ENCODE measurements at places on chromosomes 11 and 22.

- DNase-seq = no peak
Measured at GRCh38 chr11:69541501-69542313, 60.2 kb downstream of the LINC01488 start.

GRCh38 chr11:16117989-16118756 lies 238.2 kb downstream of the SOX6 start:
- DNase-seq = no peak

DNA sequence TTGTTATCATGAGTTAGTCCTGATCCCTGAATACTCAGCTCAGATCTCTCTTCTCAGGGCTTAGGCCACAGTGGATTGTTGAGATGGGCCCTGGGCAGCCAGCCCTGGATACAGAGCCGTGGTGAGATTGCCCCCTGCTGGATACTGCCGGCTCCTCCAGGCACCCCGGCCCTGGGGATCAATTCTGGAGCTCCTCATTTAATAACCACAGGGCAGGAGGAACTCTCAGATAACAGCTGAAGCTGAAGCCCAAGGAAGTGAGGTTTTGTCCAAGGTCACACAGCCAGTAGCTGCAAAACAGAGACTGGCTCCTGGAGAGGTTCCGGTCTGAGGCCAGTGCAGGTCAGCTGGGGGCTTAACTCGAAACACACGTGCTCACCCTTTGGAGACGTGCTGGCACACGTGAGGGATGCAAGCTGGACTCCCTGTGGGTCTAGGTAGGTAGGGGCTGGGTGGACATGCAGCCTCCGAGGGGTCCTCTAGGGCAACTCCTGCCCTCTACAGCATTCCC lies 16.0 kb downstream of the USH1C start:
- DNase-seq = peak; percentile 87

- DNase-seq = no peak
Measured at GRCh38 chr22:23784215-23784732, 2.5 kb upstream of the SMARCB1 start.

- DNase-seq = no peak
Measured at GRCh38 chr11:113728814-113729213, 22.7 kb upstream of the TMPRSS5 start.

GRCh38 chr11:128474036-128474874 lies 113.1 kb downstream of the ETS1 start:
- no peak for DNase-seq

- DNase-seq = no peak
Measured at GRCh38 chr11:1076061-1076665, 1.5 kb downstream of the MUC2 start.

GRCh38 chr11:131595797-131596196 lies 225.4 kb downstream of the NTM start:
- no peak for DNase-seq

DNA sequence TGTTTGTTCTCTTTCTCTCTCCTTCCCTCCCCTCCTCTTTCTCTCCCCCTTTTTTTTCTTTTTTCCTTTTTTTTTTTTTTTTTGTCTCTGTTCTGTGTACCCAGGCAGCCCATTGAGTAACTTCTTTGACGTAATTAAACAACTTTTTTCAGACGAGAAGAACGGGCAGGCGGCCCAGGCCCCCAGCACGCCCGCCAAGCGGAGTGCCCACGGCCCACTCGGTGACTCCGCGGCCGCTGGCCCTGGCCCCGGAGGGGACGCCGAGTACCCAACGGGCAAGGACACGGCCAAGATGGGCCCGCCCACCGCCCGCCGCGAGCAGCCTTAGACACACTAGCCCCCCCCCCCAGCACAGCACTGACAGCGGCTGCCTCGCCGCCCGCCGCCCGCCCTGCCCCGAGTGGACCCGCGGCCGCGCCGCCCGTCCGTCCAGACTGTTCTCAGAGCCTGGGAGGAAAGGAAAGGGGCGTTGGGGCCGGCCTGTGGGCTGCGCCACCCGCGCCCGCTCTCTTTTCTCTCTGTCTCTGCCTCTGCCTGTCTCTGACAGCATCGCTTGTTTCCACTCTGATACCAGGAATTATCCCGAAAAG lies 26.1 kb downstream of the MOB2 start:
- no peak for DNase-seq

DNA sequence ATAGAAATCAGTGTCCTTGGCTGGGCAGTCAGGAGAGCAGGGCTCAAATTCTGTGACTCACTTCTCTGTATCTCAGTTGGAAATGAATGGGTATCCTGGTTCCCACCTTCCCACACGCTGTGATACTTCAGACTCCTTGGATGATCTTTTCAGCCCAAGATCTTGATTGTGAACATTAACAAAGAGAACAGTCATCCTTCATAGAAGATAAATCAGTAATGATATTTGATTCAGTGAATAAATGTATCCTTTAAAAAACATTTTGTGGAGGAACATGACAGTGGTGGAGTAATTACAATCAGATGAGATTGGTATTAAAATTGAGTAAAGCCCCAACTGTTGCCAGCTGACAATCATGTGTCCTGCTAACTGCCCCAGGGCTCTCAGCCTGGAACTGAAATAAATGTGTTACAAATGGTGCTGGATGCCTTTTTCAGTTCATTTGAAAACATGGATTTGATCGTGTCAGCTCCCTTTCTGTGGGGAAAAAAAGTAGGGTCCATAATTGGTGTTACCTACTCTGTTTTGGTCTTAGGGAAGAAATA lies 72.9 kb upstream of the OR5AN1 start:
- DNase-seq = no peak

DNA sequence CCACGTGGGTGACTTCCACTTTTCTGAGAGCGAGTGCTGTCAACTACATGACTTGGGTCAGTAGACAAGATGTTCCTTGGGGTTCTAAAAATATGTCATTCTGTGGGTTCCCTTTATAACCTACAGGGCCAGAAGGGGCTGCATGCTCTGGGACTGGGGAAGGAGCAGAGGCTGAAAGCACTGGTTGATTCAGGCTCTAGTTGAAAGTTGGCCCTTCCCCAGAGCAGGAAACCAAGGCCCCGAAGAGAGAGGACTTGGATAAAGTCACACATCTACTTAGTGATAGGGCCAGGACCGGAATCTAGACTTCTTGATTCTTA lies 9.9 kb downstream of the ADAMTS15 start:
- no peak for DNase-seq

DNA sequence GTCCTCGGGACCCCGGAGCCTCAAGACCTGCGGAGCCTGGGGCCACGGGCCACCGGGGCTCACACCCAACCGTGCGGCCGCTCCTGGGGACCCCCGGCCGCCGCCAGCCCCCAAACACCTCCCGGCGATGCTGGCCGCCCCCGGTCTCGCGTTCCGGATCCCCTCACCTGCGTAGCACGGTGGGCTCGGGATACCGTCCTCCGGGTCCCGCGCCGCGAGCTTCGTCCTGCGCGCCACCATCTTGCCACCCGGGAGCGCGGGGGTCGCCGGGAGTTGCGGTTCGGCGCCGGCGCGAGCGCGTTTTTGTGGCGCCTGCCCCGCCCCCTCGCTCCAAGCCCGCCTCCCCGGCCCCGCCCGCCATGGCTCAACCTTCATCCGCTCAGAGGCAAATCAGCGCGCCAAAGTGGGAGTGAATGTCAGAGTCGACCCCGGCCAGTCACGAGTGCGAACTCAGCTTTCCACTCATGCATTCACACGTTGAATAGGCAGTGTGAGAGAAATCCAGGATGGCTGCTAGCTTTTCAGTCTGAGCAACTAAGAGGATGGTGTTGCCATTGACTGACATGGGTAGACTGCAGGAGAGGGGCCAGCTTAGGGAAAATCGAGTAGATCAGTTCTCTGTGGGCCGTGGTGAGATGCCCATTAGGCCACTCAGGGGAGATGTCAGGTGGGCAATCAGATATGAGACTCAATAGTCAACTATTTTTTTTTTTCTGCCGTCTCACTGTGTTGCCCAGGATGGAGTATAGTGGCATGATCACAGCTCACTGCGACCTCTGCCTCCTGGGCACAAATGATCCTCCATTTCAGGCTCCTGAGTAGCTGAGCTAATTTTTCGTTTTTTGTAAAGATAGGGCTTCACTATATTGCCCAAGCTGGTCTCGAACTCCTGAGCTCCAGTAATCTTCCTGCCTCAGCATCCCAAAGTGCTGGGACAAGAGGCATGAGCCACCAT lies 28.3 kb downstream of the SERHL2 start:
- DNase-seq = peak; percentile 89

DNA sequence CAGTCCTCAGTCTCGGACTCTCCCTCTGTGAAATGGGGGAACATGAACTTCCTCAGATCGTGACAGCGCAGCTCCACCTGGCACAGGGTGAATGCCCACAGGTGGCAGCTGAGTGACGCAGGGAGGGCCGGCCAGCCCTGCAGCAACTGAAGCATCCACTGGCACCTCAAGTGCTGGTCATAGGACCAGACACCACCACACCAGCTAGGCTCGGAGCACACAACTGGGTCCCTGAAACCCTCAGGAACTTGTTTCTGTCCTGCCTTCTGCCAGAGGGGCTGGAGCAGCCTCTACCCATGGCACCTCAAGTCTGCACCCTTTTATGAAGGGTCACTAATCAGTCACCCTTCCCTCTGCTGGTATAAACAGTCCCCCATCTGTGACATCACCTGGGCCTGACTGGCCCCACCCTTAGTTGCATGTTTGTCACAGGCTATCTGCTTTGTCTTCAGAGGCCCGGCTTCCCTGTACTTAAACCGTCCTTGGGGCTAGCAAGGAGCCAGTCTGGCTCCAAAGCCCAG lies 7.4 kb upstream of the CDC42BPG start:
- DNase-seq = no peak

DNA sequence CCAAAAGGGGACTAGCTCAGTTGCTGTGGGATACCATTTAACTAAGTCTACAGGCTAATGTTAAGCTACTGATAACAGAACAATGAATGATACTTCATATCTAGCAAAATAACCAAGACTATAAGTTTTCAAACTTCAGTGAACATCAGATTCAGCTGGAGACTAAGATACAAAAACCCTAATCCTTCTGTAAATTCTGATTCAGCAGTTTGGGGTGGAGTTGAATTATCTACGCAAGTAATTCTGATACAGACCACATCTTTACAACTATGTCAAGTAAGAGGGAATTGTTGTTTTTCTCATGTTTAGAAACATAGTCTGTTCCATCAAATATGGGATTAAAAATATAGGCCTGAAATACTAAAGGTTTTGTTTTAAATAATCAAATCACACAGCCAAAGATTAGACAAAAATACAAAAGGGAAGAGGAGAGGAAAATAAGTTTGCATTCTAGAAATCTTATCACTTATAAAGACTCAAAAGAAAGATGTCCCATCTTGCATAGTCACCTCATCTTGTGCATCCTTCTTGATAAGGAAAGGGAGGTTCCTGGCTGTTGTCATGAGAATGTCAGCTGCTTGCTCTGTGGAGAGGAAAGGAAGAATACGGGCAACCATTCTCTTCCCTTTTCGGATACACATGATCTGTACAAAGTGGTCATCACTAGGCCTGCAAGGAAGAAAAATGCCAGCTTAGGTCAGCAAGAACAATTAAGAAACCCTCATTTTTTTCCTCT lies 21.4 kb downstream of the PATL1 start:
- DNase-seq = no peak

DNA sequence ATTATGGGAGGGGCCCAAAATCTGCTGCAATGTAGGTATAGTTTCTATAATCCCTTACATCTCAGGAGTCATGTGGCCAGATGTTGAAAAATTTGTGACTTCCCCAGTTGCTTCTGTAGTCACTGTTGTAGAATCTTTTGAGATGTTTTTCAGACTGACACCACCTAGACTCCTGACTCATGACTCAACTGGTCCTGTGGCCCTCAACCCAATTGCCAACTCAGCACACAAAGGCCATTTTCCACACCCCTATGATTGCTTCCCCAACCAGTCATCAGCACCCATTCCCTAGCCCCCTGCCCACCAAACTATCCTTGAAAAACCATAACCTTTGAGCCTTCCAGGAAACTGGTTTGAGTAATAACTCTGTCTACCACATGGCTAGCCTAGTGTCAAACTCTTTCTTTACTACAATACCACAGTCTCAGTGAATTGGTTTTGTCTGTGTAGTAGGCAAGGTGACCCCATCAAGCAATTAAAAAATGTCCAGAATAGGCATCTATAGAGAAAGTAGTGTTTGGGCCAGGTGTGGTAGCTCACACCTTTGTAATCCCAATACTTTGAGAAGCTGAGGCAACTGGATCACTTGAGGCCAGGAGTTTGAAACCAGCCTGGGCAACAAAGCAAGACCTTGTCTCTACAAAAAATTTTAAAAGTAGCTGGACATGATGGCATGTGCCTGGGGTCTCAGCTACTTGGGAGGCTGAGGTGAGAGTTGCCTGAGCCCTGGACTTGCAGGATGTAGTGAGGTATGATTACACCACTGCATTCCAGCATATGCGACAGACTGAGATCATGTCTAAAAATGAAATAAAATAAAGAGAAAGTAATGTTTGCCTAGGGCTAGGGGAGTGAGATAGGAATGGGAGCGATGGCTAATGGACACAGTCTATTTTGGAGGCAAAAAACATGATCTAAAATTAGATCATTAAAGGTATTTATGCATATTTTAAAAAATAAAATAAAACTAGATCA lies 24.1 kb upstream of the FEZ1 start:
- DNase-seq = no peak

DNA sequence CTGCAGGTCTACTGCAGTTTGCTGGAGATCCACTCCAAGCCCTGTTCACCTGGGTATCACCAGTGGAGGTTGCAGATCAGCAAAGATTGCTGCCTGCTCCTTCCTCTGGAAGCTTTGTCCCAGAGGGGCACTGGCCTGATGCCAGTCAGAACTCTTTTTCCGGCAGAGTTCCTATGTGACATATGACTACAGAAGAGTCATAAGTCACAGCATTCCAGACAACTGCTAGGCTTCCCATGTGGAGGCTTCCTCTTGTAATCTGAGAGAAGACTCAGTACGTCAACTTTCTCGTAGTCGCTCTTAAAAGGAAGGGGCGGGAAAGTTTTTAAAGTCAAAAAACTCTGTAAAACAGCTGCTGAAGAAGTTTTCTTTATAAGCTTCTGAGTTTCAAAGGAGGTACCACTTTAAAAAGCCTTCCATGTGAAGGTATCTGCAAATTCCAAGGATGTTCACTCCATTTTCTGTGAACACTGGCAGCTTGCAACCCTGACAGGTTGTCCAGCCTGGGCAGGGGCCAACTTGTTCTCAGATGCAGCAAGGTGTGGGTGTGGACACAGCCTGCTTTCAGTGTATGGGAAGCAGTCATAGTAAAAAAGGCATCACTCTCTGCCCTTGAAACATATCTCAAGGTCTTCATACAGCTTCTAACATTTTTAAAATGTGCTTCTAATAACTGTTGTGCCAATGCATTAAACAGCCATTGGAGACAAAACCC lies 97.8 kb downstream of the ME3 start:
- DNase-seq = no peak

DNA sequence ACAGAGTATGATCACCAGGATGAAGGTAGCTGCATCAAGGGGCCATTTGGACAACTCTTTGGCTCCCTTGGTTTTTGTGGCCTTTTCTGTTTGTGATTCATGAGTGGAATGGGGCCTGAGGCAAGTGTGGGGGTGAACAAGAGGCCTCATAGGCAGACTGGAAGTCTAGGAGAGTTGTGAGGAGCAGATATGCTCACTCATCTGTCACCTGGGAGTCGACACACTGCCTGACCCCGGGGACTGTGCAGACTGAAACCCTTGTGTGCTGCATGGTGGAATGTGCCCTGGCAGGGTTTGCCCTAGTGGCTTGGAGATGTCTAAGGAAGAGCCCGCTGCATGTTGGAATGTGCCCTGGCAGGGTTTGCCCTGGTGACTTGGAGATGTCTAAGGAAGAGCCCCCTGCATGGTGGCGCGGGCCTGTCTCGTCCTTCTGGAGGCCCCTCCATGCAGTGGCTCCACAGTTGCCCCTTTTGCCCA lies 60.0 kb downstream of the MED15 start:
- no peak for DNase-seq

- no peak for DNase-seq
Measured at GRCh38 chr11:14764179-14764578, 120.6 kb downstream of the PDE3B start.

- DNase-seq = no peak
Measured at GRCh38 chr11:65555693-65556231, 2.4 kb downstream of the LTBP3 start.
